ENCODE measurements at places on chromosomes 16 and 17.

DNA sequence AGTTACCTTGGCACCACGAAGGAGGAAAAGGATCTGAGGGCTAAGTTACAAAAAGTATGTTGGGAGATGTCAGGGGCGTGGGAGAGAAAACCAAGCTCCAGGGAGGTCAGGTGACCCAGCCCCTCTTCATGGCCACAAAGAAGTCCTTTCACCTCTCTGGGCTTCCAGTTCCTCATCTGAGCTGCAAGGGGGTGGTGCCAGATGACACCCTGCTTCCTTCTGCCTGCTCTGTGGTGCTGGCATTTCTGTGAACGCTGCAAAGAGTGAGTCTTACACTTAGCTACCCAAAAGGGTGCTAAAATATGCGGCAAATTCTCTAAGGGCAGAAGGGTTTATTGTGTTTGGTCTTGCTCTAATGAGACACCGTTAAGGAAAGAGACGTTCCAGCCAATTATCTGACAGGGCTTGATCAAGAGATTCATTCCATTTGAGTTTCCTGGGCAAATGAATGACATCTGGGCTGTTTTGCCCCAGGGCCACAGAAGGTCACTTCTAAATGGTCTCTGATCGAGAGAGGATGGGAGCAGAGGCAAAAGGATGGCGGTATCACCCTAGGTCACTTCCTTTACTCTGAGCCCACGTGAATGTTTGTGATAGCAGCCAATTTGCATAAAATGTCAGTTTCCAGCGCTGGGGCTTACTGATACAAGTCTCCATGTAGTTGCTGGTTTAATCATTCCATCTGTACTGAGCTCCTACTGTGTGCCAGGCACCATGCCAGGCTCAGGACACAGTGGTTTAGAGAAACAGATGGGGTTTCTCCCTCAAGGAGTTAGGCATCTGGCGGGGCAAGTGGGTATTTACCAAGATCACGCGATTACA, 210.2 kb downstream of the KATNIP start:
- peak; percentile 28 for DNase-seq

- no peak for DNase-seq
Observed at GRCh38 chr17:4475001-4475400, 23.7 kb upstream of the SPNS2 start.

DNA sequence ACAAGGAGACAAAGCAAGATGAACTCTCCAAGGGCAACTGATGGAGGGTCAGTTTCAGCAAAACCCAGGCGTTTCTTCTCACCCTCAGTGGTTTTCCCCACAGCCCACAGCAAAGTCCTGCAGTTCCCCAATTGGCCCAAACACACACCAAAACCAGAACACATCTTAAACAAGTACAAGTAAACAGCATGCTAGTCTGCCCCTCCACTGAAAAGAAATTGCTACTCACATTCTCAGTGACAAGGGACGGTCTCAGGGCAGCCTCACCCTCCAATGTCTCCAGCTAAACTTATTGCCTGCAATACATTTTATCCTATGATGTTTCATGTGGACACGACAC, 300.6 kb upstream of the IRX3 start:
- no peak for DNase-seq

GRCh38 chr16:88534638-88535190, 35.5 kb upstream of the ZC3H18 start:
- no peak for DNase-seq

GRCh38 chr16:881219-882097, 80.9 kb upstream of the GNG13 start:
- no peak for DNase-seq

DNA sequence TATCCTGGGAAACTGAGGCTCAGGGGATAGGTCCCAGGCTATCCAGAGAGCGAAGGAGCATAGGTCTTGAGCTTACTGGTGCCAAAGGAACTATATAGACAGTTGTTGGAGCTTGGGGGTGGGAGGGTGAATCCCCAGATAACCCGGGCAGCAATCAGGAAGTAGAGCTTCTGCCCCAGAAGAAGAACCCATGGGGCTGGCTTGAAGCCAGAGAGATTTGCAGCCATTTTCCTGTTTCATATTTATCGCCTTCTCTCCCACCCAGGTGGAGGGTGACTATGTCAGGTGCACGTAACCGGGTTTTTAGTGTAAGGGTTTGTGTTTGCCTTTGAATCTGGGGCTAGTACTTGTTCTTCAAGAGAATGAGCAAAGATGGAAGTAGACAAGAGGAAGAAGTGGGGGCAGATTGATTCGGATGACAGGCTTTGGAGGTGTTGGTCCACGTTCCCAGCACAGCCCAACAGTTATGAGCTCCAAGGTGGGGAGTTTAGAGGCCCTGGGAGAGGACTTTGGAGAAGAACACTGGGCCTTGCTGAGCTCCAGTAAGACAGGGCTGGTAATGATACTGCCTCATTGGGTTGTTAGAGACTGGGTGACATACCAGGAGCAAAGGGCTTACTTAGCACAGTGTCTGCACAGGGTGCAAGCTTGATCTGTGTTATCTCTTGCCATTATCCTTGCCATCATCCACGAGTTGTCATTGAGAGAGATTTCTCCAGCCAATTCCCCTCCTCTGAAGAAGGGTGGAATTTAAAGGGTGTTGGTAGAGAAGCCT, 145.6 kb downstream of the CCDC182 start:
- DNase-seq = peak; percentile 67

DNA sequence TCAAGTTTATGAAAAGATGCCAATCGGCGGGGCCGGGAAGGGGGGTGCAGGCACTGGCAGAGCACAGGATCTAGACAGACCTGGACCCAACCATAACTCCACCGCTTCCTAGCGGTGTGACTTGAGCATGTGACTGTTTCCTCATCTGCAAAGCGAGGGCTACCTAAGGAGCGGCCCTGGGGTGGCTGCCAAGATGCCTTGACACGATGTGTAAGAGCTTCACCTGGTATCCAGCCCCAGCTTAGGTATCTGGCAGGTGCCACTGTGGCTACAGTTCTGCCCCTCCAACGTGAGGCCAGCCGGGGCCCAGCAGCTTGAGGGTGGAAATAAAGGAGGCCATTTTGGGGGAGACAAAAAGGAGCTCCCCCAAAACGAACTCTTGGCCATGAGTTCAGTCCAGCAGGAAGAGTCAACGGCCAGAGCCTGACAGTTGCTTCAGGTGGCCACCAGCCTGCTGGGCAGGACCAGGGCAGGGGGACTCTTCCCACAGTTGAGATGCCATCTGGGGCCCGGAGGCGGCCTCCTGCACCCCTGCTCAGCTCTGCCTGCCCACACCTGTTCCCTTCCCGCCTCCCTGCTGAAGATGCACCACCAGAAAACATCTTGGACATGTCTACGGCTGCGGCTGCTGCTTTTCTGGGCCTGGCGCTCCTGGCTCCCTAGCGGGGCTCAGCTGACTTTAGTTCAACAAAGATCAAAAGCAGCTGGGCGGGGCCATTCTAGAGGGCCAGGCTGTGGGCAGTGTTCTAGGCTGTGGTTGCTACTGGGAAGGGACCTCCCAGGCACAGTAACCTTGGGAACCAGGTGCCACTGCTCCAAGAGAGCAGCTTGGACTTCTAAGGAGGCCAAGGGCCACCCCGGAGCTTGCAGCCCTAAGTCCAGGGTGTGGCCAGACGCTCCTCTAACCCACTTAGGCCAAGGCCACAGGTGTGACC, 3.4 kb upstream of the MTSS2 start:
- DNase-seq = no peak

GRCh38 chr16:22306788-22307187, 9.6 kb downstream of the POLR3E start:
- no peak for DNase-seq

DNA sequence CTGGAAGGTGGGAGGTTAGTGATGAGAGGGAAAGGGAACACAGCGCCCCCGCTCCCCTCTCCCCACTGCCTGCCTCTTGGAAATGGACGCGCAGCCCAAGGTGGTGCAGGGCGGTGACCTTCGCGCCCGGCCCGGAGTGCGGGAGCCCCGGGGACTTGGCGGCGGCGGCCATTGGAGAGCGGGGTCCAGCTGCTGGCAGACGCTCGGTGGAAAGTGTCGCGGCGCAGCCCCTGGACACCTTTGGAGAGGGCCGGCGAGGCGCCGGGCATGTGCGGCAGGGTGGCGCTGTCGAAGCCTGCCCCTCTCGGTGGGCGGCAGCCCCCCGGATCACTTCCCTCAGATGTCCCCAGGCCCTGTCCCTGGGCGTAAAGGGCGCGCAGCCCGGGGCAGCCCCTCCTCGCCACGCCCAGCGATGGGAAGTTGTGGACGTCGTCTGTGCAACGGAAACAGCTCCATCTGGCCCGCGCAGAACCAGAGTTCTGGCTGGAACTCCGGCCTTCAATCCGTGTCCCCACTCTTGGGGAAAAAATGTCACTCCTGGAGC, 16.7 kb downstream of the SALL1 start:
- DNase-seq = no peak

DNA sequence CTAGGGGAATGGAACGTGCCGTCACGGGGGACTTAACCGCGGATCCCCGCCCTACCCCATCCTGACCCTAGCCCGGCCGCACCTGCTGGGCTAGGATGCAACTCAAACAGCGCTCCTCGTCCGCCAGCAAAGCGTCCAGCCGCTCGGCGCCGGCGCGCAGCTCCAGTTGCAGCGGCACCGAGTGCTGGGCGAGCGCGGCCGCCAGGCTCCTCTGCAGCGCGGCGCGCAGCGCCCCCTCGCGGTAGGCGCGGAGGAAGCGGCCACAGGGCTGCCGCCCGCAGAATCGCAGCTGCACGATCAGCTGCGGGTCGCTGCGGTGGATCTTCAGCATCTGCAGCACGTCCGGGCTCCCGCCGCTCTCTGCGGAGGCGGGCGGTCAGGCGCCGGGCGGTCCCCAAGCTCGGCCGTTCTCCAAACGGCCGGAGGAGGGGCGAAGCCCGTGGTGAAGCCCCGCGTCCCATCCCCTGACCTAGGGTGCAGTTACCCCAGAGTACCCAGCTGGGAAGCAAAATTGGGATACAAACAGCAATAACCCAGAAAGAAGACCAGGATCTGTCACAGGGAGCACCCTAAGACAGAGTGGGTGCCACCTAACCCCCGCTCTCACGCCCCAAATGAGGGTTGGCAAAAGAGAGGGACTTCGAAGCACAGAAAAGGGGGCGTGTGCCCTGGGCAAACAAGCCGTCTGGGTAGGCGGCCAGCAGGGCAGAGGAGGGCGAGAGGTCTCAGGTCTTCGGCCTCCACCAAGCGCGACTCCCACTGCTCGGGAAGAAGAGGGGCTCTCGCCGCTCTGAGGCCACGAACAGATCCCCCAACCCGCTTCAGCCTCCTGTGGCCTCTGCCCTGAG, 4.2 kb downstream of the TRADD start:
- no peak for DNase-seq

- no peak for DNase-seq
Observed at GRCh38 chr16:70390774-70391173, 44.1 kb downstream of the DDX19A start.

DNA sequence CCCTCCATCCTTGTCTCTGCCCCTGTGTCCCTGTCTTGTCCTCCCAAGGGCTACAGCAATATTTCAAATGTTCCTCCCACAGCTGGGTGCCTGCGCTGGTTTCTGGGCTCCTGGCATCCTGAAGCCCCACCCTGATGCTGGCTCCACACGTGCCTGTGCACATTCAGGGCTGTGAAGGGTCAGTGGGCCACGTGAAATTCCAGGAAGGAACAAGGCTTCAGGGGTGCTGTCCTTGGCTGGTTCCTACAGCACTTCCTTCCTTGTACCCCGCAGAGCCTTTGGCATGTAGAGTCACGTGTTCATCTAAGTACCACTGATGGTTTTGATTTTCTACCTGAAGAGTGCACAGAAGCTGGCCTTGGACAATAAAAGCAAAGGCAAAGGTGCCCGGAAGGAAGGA, 57.7 kb upstream of the NLK start:
- no peak for DNase-seq

DNA sequence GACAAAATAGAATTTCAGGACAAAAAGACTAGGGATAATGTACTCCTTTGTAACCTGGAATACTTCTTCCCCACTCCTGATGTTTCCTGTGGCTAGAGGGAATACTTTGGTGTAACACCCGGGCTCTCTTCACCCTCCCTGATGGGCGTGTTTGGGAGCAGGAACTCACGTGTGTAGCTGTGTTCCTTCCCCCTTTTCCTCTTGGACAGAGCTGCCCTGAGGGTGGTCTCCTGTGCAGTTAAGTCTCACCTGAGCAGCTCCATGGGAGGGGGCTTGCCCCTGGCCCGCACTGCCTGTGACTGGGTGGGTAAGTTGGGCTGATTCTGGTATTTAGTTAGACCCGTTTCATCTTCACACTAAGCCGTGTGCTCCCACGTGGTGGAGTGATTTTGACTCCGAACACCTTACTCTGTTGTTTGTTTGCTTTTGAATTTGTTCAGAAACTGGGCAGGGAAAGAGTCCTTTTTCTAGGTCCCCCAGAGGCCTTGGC, 87.9 kb downstream of the OR1D5 start:
- no peak for DNase-seq

DNA sequence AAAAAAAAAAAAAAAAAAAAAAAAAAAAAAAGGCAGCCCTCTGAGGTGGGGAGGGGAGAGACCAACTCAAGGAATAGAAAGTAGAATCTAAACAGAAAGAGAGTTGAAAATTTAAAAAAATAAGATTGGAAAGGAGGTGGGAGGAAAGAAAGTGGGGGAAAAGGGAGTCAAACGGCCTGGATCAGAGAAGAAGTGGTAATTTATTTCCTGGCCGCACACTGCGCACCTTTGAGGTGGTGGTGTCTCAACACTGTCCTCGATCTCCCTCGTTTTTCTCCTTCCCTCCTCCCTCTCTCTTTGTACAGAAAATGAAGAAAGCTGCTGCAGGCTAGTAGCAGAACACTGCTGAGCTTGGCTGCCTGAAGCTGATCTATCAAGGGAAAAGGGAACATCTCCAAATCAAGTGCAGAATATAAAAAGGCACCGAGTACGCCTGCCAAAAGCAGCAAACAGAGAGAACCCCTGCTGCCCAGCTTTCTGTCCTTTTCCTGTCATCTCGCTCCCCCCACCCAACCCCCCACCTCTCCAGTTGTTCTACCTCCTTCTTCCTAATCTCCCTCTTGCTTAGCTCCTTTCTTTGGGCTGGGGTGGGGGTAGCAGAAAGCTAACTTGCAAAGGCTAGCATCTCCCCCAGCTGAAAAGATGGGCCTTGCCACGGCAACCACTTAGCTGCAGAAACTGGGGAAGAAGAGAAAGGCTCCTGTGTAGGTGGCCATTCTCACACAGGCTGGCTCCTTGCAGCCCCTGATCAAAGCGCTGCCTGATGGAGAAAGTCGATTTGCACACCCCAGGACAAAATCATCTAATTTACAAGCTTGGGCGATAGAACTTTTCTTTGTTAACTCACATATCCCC, 22.5 kb downstream of the AXIN2 start:
- DNase-seq = no peak

DNA sequence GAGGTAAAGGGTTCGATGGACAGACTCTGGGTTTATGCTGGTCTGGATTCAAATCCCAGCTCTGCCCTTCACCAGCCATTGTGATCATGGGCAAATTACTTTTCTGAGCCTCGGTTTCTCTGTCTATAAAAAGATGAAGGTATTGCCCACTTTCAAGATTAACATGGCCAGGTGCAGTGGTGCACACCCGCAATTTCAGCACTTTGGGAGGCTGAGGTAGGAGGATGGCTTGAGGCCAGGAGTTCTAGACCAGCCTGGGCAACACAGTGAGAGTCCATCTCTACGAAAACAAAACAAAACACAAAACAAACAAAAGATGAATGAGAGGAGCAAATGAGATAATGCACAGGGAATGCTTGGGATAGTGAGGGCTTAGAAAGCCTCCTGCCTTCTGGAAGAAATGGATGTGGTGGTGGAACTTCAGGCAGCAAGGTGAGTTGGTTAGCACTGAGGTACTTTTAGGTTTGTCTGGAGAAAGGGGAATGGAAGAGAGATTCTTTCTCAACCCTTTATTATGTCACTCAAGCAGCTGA, 8.5 kb downstream of the ADGRG3 start:
- no peak for DNase-seq

Data from GF-D8 (cell line).